Stimulated activated CD4-positive, alpha-beta T cell treated with anti-CD3 and anti-CD28 coated beads, TNF-alpha, amount 100 ng/mL, for 1 hour (primary cell): ENCODE measurements at places on chromosomes 7 and 10.

GRCh38 chr10:98033515-98033914, 3.1 kb upstream of the CRTAC1 start:
- DNase-seq = no peak

DNA sequence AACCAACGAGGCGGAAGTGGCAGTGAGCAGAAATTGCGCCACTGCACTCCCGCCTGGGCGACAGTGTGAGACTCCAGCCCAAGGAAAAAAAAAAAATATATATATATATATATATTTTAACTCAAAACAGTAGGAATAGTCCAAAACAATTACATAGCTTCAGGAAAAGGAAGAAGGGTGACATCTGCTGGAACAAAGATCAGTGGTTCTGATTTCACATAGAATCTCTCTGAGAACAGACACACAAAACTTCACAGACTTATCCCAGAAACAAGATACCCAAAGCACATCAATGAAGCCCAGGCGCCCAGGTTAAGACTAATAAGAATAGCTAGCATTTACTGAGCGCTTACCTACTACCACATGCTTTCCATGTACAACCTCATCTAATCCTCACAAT, 45.0 kb downstream of the DNMBP start:
- DNase-seq = no peak

- no peak for DNase-seq
Observed at GRCh38 chr7:22640269-22640668, 86.7 kb upstream of the IL6 start.

DNA sequence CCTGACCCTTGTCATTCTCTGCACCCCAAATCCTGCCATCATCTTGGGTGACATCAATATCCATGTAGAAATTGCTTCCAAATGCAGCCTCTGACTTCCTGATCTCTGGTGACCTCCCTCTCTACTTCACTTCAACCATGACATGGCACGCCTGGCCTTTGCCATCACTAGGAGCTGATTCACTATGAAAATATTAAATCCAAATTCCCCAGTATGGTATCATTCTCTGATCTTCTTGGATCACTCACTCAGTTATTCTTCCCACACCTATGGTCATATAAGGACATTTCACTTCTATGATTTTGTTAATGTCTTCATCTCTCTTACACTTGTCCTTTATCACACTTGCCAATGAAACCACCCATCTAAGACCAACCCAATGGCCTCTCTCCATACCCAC, 73.7 kb upstream of the ODAD2 start:
- DNase-seq = no peak

DNA sequence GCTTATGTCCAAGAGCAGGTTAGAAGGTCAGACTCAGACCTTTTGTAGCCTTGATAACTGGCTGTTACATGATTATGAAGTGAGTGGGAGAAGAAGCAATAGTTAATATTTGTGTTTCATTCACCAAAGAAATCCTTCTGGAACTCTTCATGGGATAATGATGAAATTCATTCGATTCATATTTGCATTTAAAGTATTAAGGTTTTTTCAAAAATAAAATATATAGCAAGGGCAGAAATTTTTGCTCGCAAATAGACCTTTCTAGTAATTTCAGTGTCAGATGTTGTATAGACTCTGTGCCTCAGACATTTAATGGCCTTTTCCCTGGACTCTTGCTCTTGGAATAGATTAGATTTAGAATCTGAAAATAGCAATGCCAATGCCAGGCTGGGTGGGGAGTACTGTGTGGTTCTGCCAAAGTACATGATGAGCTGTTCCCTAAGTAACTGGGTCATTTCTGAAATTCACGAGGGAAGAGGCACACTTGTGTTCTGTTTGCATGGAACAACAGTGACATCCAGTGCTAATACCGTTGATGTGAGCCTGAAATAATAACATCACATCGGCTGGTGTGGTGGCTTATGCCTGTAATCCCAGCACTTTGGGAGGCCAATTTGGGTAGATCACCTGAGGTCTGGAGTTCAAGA, 119.2 kb downstream of the MBL2 start:
- no peak for DNase-seq

GRCh38 chr10:73785721-73786511, 510 bp downstream of the ZSWIM8 start:
- DNase-seq = no peak

GRCh38 chr7:373818-374705, 84.1 kb downstream of the FOXL3 start:
- no peak for DNase-seq

DNA sequence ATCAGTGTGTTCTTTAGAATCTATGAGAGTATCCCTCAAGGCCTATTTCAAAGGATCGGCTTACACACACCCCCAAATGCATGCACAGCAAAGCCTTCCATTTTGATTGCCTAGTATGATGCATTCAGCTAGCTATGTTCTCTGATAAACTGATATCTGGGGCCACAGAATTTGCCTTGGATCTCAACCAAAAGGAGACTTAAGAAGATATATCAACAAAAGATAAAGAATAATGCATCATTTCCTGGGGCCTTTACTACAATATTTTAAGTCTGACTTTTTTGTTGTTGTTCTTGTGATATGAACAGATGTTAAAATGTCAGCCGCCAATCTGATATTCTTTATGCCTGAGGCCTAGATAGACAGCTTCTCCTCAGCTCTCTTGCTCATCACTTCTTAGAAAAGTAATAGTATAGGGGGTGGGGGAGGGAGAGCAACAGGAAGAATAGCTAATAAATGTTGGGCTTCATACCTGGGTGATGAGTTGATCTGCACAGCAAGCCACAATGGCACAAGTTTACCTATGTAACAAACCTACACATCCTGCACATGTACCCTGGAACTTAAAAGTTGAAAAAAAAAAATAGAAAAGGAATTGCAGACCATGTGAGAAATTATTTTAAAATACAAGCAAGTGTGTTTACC, 792.9 kb upstream of the GHITM start:
- no peak for DNase-seq

GRCh38 chr7:137093198-137093597, 224.7 kb downstream of the CHRM2 start:
- DNase-seq = no peak

DNA sequence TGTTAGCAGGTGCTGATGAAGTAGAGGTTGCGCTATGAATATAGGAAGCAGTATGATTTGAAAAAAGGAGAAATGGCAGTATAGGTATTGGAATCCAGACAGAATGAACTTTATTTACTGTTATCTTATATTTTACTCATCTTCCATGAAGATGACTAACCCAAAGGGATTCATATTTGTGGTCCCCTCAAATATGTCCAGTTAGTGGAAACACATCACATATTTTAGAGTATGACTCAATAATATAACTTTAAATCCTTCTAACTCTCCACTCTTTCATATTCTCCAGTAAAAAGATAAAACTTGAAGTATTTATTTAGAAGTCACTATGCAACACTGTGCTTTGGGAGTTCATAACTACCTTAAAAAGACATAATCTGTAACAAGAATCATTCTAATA, 286.5 kb upstream of the LRRTM3 start:
- no peak for DNase-seq

DNA sequence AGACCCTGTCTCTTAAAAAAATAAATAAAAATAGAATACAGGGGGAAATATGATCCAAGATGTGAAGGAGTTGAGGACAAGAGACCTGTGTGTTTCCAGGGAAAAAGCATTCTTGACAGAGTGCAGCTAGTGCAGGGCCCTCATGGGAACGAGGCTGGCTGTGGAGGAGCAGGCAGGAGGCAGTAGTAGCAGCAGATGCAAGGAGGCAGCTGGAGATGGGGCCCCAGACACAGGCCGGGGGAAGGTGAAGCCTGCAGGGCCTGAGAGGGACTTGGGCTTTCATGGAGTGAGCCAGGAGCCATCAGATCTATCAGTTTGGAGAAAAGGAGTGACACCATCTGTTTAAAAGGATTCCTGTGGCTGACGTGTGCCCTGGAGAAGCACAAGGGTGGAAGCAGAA, 71.4 kb upstream of the ZNF438 start:
- no peak for DNase-seq

GRCh38 chr10:122462533-122463465, 1.4 kb downstream of the HTRA1 start:
- DNase-seq = no peak

GRCh38 chr7:143435266-143435665, 8.0 kb upstream of the TAS2R60 start:
- DNase-seq = no peak

DNA sequence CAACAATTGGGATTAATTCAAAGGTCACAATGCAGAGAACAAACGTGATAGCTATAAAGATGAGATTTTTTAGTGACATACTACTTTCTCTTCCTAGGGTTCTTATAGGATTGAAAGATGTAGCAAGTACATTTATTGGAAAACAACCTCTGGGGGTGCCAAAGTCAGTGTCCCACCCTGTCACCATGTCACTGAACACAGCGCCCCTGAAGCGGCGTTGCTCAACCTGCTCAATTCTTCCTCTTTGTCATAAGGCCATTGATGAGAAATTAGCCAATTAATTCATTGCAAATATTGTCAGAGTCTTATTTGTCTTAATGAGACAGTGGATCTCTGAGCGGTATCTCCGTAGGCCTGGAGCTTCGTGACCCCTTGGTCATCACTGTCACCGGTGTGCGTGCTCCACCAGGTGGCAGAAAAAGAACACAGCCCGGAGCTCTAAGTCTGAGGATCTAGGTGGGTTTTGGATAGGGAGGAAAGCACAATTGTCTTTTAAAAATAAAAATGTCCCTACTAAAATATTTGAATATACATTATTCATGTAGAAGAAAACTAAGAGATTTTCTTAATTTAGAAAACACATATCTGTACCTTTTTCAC, 362.6 kb downstream of the PAXIP1 start:
- no peak for DNase-seq

- no peak for DNase-seq
Observed at GRCh38 chr10:33234831-33235237, 99.6 kb downstream of the NRP1 start.

GRCh38 chr10:506451-507354, 182.8 kb downstream of the DIP2C start:
- DNase-seq = no peak

GRCh38 chr10:78182841-78183240, 149.2 kb downstream of the RPS24 start:
- DNase-seq = no peak

DNA sequence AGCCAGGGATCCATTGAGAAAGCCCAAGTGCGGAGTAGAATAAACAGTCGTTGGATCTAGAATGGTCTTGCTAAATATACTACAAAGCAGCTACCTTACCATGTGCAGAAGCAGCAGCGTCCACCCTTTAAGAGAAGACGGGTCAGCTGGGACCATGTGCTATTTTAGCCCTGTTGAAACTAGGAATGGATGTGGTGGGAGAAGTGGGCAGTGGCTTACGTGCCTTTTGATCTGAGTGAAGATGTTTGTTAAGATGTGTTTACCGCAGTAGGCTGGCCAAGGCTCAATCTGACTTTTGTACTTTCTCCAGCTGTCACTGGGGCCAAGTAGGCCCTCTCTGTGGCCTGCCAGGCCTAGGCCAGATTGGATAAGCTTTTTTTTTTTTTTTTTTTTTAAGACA, 9.2 kb downstream of the HABP2 start:
- no peak for DNase-seq

GRCh38 chr10:31994926-31995325, 61.3 kb downstream of the KIF5B start:
- DNase-seq = no peak

DNA sequence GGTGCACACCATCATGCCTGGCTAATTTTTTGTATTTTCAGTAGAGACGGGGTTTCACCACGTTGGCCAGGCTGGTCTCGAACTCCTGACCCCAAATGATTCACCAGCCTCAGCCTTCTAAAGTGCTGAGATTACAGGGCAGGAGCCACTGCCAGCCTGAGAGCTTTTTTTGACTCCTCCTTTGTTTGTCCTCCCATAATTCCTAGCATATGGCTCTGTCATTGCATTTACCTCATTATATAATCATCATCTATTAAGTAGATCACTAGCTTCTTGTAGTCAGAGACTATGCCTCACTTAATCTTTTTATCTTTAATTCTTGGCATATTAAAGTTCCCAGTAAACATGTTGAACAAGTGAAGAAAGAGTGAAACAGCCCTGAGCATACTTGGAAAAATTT, 82.1 kb downstream of the CPEB3 start:
- no peak for DNase-seq

GRCh38 chr7:158073845-158074840, 513.5 kb downstream of the PTPRN2 start:
- DNase-seq = no peak

DNA sequence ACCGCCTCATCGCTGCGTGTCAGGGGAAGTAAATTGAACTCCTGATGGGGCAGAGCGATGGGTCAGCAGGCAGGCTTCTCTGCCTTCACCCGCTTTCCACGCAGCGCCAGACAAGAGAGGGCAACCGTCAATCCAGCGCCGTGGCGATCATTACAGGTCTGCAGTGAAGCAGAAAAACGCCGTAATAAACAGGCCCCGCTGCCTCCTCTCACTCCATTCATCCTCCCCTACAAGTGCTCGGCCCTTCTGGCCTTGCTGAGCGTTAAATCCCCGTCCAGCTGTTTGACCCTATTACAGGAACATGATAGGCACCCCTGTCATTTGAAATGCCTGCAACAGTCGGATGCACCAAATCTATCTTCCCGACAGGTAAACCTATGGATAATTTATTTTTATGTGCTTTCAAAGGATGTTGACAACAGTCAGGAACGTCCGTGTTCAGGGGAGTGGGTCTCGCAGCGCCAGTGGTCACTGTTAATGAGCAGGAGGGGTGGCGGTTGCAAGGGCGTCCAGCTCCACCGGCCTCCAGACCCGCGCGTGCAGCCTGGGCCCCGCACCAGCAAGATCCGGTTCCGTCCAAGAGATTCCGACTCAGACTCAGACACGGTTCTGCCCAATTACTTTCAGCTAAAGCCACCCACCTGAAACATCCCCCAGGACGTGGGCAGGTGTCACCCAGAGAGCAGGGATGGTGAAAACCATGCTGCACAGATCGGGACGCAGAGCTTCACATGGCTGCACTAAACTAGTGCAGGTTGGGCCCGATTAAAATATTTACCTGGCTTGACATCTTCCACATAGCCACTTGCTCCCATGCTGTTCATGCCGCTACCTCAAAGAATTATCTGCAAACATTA, 508.0 kb upstream of the MGMT start:
- no peak for DNase-seq

- DNase-seq = no peak
Observed at GRCh38 chr7:4270268-4270667, 411.8 kb upstream of the FOXK1 start.

DNA sequence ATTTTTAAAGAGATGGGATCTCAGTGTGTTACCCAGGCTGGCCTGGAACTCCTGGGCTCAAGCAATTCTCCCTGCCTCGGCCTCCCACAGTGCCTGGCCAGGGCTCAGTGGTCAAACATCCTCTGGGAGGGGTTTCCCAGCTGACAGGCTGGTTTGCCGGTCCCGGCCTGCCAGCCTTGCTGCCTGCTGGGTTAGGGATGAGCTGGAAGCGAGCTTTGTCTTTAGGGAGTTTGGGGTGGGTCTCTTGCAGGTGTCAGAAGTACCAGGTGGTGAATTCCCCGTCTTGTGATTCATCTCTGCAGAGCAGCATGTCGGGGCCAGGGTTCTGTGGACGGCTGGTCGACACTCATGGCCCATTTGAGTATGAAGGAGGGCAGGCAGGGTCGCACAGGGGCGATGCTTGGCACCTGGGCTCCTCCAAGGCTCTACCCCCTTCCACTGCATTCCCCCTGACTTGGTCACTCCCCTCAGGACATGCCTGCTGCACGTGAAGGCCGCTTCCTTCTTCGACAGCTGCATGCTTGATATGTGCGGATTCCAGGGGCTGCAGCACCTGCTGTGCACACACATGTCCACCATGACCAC, 30.3 kb downstream of the ZAN start:
- DNase-seq = no peak
